Right kidney (tissue), 9 donors: ENCODE measurements at places on chromosomes 6 and 20.

DNA sequence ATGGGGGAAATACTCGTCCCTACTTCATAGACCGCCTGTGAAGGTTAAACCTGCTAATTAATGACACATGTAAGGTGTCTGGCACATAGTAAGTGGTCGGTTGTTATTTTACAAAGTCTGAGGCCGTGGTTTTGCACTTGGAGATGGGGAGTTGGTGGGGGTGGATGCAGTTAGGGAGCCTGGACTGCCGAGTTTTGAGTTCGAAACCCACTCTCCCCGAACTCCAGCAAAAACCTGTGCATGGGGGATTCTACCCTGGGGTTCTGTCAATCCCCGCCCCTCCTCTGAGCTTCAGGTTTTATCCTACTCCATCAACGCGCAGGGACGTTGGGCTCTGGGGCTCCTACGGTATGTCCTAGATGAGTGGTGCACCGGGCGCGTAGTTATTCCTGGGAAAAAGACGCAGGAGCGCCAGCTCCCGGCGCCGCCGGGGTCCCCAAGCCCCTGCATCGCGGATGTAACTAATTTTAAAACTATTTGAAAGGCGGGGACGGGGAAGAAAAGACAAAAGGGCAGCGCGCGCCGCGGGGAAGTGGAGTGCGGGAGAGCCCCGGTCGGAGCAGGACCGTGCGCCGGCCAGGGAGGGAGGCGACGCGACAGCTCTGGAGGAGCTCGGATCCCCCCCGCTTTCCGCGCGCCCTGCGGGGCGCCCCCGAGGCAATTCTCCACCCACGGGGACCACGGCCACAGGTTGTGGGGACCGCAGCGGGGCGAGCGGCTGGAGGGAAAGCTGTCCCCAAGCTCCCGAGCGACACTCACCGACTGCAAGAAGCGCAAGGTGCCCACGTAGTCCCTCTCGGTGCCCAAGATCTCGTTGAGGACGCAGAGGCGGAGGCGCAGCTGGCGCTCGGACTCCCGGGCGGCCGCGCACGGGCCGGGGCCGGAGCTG lies 672 bp downstream of the PREX1 start:
- peak; percentile 84 for DNase-seq

GRCh38 chr6:113607821-113608545 lies 249.2 kb upstream of the MARCKS start:
- DNase-seq, result no peak

GRCh38 chr6:12367412-12367811 lies 77.3 kb downstream of the EDN1 start:
- no peak for DNase-seq

- no peak for DNase-seq
Observed at GRCh38 chr20:46558511-46558959, 8.1 kb upstream of the OCSTAMP start.

DNA sequence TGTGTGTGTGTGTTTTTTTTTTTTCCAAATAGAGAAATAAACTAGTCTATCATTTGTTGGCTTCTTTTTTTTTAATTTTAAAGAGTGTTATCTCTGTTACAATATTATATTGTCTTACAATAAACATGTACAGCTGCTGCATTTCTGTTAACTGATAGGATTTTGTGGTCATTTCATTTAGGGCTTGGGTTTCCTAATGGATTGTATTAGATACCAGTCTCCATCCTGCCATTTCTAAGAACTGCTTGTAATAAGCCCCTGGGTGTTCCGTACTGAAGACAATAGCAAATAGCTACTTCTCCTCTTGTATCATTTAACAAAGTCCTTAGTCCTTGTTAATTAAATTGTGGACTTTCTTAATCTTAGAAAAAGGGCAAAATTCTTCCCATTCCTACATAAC lies 45.7 kb downstream of the SOBP start:
- DNase-seq, result no peak

- DNase-seq, result no peak
Observed at GRCh38 chr20:53154540-53154939, 182.4 kb downstream of the TSHZ2 start.

- DNase-seq, result no peak
Observed at GRCh38 chr6:30684386-30685156, 1.9 kb downstream of the PPP1R18 start.

DNA sequence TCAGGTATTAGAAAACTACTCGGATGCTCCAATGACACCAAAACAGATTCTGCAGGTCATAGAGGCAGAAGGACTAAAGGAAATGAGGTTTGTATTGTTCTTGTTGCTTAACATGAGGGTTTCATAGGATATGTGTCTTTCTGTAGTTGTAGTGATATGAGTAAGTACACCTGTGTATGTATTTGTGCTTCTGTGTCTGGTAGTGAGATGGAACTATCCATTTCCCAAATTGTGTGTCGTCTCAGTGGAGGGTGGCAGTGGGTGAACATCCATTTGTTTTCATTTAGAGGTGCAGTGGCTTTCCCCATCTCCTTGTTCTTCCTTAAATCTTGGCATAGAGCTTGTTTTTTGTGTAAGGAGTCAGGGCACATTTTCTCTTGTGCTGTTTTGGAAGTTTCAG lies 8.2 kb downstream of the ASXL1 start:
- DNase-seq, result no peak
